Fibroblast of the aortic adventitia (primary cell): ENCODE measurements at places on chromosomes 2 and 18. TPM values are rescaled to one million over a fixed set of nuclear protein-coding genes. Genes with fewer than 3 reads are reported as not detected.

IL37 gene
- total RNA-seq: not detected in 2 replicates

MARCHF4 gene
- 0.57 and 1.3 TPM in 2 replicates for total RNA-seq

REG3G gene
- total RNA-seq: not detected in 2 replicates

HOXD10 gene
- not detected in 2 replicates for total RNA-seq

RMDN2 gene
- total RNA-seq: 9.6 and 14.9 TPM in 2 replicates

DTNA gene
- 22.0 and 34.3 TPM in 2 replicates for total RNA-seq

FAM161A gene
- 7.6 and 8.1 TPM in 2 replicates for total RNA-seq

KIAA2012 gene
- total RNA-seq: not detected in 2 replicates

C1QL2 gene
- not detected in 2 replicates for total RNA-seq

CMPK2 gene
- 1.9 and 11.0 TPM in 2 replicates for total RNA-seq

SEMA4C gene
- 15.4 and 20.4 TPM in 2 replicates for total RNA-seq

SOWAHC gene
- total RNA-seq: 9.3 and 14.6 TPM in 2 replicates

NETO1 gene
- total RNA-seq: not detected in 2 replicates

WDR43 gene
- 80.2 and 102 TPM in 2 replicates for total RNA-seq

SLC4A3 gene
- total RNA-seq: 2.5 and 14.7 TPM in 2 replicates

SERPINB5 gene
- not detected in 2 replicates for total RNA-seq

PCGF1 gene
- 27.5 and 28.9 TPM in 2 replicates for total RNA-seq

NCK2 gene
- 9.4 and 12.2 TPM in 2 replicates for total RNA-seq

ASIC4 gene
- total RNA-seq: not detected in 2 replicates

CWC22 gene
- total RNA-seq: 31.8 and 38.8 TPM in 2 replicates
